GOT3 (cell line): ENCODE measurements at places on chromosomes 7 and 10.

DNA sequence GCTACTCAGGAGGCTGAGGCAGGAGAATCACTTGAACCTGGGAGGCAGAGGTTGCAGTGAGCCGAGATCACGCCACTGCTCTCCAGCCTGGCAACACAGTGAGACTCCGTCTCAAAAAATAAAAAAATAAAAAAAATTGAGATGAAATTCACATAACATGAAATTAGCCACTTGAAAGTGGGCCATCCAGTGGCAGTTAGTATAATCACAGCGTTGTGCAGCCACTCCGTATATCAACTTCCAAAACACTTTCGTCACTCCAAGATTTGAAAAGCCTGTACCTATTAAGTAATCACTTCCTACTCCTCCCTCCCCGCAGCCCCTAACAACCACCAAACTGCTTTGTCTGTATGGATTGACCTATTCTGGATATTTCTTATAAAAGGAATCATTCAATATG is 20.7 kb upstream of the CACUL1 start:
- DNase-seq: no peak

DNA sequence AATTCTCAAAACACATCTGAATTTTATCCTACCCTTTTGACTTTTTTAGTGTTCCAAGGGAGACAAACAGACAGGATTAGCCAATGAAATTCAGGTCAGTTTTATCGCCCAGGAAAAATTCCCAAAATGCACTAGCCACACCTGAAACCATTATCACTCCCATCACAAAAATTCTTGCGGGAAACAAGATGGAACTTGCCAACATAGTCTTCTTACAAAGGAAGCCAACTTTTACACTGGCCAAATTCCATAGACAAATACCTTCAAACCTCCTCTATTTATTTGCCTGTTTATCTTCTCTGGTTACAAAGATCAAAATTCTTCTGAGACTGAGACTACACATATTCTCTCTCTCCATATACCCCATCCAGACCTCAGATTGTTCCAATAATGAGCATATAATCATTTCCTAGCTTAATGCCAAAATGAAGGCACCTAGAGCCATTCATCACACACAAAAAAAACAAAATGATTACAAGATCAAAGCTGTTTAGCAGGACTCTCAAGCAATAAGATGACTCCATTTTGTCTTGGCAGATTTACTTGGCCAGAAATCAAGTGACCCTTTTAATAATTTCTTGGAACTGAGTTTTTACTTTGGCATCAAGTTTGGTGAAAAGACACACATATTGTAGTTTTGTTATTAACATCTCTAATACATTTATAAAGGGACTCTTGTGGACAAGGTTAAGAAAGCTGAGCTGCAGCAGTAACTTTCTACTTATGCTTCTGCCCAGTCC is 30.2 kb downstream of the MET start:
- DNase-seq: no peak

DNA sequence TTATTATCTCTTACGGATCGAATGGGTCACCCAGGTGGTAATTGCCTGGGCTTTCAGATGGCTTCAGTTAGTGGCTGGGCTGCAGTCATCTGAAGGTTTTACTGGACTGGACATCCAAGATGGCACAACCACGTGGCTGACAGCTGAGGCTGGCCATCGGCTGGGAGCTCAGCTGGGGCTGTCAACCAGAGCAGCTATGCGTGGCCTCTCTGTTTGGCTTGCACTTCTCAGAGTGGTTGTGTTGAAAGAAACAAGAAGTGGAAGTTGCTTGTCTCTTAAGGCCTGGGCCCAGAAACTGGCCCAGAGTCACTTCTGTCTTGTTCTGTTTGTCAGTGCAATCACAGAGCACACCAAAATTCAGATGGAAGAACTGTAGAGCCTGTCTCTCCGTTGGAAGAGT is 5.7 kb upstream of the GDI2 start:
- DNase-seq: no peak

DNA sequence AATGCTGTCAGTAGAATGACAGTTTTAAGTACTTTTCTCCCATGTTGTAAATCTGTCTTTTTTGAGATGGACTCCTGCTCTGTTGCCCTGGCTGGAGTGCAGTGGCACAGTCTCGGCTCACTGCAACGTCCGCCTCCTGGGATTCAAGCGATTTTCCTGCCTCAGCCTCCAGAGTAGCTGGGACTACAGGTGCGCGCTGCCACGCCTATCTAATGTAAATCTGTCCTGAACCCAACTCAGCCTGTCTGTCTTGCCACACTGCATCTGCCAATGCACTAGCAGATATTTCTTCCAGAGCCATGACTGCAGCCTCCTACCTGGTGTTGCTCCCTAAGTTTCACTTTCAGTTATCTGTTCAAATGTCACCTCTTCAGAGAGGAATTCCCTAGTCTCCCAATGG is 264.1 kb downstream of the PHF14 start:
- DNase-seq: no peak

DNA sequence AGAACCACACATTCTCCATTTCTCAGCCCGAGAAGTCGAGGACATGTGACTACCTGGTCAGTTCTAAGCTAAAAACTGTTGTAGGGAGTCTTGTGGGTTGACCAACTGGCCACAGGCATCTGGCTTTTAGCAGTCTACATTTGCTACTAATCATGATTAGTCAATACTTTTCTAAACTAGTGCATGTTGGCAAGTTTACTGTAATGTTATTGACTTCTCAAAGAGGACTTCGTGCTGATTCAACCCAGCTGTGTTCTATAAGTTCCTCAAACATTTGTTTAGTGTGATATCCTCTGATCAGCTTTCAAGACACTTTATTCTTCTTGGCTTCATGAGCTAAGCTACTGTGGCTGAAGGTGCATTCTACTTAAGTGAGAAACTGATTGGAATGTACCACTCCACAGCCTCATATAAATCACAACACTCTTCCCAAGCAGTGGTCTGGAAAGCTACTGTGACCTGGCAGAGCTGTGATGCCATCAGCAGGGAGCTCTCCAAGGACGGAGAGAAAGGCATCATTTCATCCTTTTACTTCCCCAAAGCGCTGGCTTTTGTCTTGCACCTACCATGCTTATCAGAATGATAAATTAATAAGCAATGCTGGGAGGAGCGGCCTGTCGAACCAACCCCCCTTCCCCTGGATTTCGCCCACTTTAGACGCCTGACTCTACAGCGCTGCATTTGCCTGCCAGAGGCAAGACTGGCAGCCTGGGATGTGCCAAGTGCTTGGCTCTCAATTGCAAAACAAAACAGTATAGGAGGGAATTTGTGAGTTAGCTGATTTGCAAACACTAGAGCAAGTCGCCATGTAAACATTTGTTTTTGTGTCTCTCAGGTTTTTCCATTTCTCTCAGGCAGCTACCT is 206.7 kb upstream of the PLXNA4 start:
- no peak for DNase-seq

DNA sequence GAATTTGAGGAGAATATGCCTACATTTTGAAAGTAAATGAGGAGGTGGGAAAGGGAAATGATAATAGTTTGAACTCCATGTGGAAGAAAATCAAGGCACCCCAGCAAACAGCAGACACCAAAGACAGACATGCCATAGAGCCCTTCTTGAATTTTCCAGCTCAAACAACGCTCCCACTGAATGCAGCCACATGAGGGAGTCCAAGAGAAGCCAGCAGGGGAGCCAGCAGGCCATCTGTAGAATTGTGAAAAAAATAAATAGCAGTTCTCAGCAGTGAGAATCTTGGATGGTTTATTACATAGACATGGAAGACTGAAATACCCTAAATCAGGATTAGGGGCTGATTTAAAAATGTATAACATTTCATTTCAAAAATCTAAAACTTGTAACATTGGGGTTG is 1567.3 kb upstream of the LRRTM3 start:
- no peak for DNase-seq

- DNase-seq: no peak
Measured at GRCh38 chr10:114825513-114826253, 4.1 kb downstream of the FHIP2A start.

DNA sequence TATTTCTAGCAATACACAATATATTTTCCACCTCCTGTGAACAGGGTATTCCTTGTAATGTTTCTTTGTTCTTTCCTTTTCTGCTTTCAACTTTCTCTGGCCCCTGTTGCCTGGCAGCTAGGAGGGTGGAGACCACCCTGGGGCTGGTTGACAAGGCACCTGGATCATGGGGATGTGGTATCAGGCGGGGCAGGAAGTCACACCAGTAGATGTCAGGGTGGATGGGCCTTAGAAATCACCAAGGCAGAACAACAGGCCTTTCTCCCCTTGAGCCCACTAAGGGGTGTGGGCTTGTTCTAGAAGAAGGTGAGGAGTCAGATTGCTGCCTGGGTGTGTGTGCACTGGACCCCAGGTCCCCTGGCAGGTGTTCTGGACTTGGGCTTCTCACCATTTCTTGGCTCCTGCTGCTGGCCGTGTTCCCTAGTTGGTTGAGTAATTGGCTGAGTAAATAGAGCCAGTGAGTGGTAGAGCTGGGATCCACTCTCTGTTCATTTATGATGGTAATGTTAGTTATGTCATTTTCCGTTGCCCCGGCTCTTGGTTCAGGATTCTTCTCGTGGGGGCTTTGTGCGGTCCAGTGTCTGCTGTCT is 24.9 kb downstream of the ZNF783 start:
- no peak for DNase-seq

DNA sequence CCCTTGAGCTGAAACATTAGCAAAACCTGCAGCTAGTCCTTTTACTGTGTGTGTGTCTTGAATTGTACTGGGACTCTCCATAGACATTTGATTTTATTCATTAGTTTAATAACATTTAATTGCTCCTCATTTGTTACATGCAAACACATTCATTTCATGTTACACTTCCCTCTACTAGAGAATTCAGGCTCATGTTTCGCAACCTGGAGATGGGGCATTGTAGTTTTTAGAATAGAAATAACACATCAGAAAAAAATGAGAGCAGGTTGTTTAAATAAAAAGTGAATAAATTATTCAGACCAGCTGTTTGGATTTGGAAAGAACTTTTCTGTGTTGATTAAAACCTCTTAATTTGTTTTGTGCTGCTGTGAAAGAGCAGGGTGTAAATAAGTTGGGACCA is 243.9 kb downstream of the ETV1 start:
- no peak for DNase-seq

- DNase-seq: no peak
Measured at GRCh38 chr10:69089638-69090599, 2.0 kb downstream of the SRGN start.

DNA sequence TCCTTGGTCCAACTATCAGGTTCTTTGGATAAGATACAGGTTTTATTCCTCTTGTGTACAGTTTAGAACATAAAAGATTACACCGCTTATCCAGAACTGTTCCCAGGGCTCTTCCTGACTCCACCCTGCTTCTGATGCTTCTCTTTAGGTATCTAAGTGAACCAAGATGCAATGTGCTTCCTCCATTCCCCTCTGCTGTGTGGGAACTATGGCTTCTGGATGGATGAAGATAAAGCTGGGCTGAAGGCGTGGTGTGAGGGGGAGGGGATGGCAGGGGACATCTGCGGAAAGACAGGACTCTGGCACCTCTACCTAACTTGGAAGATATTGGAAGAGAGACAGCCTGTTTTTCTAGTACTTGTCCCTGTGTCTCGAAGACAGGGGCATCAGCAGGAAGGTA is 209.9 kb upstream of the TBX20 start:
- DNase-seq: no peak

DNA sequence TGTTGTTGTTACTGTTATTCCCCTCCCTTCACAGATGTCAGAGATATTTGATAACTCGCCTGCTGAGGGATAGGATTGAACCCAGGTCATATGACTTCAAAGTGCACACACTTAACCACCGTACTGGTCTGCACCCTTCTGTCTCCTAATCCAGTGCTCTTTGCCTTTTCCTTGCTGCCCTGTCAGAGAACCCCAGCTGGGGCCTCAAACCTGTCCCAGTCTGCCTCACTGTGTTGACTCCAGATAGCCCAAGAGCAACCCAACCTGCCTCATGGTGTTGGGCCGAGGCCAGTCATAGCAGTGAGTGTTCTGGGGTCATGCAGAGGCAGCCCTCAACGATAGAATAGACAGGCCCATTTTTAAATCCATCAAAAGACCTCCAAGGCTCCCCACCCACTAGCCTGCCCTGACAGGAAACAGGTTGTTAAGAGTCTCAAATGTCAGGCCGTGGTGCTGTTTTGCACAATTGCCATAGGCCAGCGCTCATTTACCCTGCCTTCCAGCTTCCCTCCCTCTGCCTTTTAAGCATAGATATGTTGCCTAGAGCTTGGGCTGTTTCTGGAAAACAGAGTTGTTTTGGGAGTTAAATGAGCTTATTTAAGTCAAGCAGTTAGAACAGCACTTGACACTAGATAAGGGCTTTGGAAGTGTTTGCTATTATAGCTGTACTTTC is 37.0 kb upstream of the PDCD4 start:
- DNase-seq: no peak
